ENCODE measurements at places on chromosomes 2 and 18.

DNA sequence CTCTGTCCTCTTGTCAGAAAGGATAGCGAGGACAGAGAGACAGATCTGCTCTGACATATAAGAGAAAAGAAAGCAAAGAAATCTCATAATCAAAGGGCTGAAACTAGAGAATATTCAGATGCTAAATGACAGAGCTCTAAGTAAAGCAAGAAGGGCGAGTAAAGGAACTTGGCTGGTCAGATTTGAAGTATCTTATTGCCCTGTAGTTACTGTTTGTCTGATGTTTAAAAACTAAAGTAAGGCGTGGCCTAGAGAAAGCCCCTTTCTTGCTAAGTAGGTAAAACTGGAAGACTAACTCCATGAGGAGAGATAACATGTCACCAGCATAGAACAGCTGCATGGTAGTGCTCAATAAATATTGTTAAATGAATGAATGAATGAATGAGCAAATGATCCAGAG lies 70.0 kb downstream of the CRACDL start:
- DNase-seq: no peak

DNA sequence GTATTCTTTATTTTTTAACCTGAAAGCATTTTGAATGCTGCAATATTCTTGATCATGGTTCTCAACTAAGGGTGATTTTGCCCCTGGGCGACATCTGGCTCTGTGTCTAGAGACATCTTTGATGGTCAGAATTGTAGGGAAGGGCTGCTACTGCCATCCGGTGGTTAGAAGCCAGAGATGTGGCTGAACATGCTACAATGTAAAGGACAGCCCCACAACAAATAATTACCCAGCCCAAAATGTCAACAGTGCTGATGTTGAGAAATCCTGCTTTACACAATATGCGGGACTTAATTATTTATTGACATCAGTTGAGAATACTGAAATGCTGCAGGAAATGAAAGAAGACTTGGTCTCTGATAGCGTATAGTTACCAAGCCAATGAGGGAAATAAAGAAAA lies 37.5 kb upstream of the SERPINB2 start:
- no peak for DNase-seq

GRCh38 chr2:150429384-150429961 lies 58.0 kb downstream of the RND3 start:
- no peak for DNase-seq

DNA sequence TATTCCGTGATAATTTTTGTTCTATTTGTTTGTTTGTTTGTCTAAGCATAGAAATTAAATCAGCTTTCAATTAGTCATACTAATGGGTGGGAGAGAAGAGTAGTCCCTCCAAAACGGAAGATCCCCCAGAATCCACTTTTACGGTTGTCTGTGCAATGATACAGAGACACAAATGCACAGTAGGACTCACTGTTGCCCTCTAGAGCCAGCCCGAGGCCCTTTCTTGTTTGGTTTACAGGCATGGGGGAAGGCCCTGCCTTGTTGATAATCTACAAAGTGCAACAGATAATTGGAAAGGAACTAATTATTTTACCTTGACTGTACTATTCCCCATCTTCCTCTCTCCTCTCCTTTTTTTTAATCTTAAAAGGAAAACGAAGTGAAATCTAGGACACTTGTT lies 121.1 kb downstream of the ACOXL start:
- DNase-seq: peak; percentile 40

DNA sequence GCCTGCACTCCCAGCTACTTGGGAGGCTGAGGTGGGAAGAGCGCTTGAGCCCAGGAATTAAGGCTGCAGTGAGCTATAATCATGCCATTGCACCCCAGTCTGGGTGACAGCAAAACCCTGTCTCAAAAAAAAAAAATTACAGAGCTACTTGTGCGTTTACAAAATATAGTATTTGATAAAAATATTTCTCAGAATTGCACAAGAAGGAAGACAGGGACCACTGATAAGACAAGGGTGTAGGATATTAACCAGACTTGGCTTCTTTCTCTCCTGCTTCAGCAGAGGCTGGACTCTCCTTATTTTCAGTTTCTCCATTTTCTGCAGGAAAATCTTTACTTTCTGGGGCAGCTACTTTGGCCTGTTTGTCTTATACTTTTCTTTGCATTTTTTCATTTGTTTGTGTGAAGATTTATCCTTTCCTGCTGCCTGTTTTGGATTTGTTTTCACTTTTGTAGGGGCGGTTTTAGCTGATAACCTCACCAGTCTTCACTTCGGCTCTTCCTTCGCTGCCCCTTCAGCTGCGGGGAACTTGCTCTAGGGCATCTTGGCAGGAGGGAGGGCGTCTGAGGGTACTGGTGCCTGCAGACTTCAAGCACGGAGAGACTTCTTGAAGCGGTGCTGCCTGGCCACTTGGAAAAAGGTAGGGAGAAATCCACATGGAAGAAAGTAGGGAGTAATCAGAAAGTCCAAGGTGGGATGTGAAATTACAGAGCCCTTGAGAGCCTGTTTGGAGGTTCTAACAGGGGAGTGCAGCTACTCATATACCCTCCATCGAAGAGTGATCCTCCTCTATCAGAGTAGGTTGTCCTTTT lies 14.9 kb upstream of the ZDBF2 start:
- DNase-seq: no peak

Data from stimulated activated CD4-positive, alpha-beta T cell treated with anti-CD3 and anti-CD28 coated beads, Interleukin-2, amount 100 ng/mL, for 4 hours (primary cell).